ENCODE measurements at places on chromosomes 7 and 10.

- no peak for DNase-seq
These were observed 30.9 kb upstream of the CFAP46 start for GRCh38 chr10:132972986-132973902.

- no peak for DNase-seq
These were observed 38.2 kb downstream of the SLC29A4 start for GRCh38 chr7:5320802-5321396.

GRCh38 chr10:80702143-80702542, 164.4 kb downstream of the SH2D4B start:
- DNase-seq, result no peak

DNA sequence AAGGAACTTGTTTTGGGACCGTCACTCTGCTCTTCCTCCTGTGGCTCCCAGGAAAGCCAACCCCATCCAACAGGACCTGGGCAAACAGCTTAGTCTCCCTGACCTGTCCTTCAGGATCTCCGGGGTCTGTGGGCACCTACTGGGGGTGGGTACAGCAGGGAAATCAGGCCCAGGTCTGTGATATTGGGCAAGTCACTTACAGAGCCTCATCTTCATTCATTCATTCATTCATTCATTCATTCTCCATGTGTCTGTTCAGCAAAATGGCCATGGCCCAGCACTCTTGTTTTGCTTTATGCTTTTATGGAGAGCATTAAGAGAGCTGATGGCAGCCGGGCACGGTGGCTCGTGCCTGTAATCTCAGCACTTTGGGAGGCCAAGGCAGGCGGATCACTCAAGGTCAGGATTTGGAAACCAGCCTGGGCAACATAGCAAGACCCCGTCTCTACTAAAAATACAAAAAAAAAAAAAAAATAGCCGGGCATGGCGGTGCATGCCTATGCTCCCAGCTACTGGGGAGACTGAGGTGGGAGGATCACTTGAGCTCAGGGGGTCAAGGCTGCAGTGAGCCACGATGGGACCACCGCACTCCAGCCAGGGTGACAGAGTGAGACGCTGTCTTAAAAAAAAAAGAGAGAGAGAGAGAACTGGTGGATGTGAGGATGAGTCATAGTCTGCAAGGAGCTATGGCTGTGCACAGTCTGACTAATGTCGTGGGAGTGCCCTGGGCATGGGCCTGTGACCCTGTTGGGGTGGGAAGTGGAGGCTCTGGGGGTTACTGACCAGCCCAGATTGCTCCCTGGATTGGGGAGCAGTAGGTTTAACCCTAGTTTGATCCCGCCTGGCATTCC, 54.3 kb downstream of the CLIP2 start:
- peak; percentile 38 for DNase-seq

DNA sequence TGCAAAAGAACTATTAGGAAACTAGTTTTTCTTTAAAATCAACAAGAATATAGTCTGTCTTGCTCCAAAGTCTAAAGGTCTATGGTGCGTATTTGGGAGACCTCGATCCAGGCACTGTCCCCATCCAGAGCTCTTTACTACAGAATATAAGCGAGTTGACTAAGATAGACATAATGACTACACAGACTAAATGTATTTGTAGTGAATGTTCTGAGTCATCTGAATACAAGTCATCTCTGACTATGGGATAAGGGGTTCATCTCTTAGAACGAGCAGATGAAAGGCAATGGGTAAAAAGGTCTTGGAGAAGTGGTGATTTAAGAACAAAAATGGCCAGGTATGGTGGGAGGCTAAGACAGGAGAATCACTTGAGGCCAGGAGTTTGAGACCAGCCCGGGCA, 136.0 kb upstream of the RSU1 start:
- DNase-seq, result no peak

DNA sequence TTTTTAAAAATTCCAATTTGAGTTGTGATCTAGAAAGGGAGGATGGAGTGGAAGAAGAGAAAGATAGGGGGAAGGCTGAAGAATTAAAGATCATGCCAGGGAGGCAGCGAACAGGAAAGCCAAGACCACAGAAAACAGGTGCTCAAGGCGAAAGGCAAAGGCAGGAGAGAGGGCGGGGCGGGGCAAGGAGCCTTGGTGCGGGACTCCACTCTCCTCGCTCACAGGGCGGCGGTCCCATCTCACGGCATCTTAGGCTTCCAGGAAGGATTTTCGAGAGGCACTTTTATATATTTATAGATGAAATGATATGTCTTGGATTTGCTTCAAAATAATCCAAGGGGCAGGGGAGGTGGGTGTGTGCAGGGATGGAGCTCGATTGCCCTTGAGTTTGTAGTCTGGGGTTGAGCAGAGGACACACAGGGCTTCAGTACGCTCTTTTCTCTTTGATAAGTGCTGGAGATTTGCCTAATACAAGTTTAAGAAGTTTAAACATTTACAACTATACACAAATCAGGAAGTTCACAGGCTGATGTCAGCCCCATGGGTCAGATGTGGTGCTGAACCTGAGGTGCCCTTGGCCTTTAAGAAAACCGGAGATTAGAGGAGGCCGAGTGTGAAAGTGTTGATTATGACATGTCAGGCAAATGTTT, 161.1 kb downstream of the PRKAG2 start:
- DNase-seq, result no peak

DNA sequence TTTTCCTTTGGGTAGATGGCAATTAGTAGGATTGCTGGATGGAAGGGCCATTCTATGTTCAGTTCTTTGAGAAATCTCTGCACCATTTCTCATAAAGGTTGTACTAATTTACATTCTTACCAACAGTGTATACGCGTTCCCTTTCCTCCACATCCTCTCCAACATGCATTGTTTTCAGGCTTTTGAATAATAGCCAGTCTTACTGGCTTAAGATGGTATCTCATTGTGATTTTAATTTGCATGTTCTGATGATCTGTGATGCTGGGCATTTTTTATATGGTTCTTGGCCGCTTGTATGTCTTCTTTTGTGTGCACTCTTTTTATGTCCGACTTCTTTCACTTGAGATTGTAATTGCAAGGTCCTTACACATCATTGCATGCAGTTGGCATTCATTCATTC, 11.7 kb downstream of the CLIP2 start:
- DNase-seq, result no peak

DNA sequence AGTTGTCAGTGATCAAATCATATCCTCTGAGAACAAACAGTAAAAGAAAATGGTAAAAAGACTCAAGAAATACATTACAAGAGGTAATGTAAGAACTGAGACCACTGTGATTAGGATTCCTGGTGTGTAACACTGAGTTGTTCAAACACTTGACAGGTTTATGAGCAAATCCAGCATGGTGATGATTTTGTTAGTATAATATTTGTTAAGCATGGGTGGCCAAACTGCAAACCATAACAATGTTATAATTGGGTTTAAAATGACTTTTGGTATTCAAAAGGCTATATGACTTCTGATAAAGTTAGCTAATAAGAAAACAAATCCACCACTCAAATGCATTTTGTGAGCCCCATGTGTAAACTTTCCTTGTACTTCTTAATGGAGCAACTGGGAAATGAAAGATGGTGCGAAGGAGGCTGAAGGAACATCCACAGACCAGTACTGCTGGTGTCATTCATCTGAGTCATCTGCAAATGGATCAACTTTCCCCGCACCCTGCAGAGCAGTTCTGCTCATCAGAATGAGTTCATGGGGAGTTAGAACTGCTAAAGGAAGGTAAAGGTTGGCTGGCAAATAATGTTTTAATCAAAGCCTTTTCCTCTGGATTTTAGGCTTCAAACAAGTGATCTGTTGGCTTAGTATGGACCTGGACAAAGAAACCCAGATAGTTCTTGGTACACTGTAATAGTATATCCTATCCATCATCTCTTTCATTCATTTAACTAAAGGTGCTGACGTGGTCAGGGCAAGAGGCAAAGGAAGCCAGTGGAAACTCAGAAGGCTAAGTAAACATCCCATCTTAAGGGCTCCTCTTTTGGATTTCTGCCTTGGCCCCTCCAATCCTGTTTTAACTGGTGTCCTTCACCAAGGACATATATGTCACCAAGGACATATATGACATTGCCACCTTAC, 45.0 kb downstream of the AFAP1L2 start:
- no peak for DNase-seq

- no peak for DNase-seq
These were observed 104.9 kb downstream of the CREB5 start for GRCh38 chr7:28517206-28517605.

DNA sequence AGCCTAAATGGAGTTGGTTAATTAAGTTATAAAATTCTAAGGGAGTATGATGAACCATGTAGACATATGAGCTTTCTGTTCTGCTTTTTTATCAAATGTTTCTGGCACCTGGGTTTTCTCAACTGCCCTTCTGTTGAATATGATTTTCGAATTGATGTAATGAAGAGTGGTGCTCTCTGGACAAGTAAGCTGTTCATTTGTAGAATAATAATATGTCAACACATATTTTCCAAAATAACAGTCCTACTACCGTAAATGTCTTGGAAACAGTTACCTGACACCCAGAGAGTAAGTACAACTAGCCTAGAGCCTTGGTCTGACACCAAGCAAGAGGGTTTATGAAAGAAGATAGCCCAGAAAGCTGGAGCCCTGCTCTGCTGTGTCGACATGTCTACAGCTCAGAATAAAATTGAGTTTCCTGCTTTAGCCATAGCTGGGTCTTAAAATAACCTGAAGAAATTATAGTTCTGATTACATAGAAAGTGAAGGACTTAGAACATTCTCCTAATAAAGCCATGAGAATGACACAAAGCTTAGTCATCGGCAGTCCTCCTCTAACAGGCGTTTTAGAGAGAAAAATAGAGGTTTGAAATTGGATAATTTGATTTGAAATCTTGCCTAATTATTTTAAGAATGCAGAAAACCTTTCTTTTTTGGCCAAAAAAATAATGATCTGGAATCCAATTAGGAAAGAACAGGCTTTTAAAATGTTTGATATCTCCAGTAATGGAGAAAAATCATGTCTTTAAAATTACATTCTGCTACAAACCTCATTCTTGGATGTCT, 25.1 kb downstream of the HDAC9 start:
- peak; percentile 53 for DNase-seq

- no peak for DNase-seq
These were observed 142.0 kb downstream of the LCOR start for GRCh38 chr10:96973809-96974747.

GRCh38 chr7:45215601-45216062, 58.0 kb downstream of the RAMP3 start:
- no peak for DNase-seq

DNA sequence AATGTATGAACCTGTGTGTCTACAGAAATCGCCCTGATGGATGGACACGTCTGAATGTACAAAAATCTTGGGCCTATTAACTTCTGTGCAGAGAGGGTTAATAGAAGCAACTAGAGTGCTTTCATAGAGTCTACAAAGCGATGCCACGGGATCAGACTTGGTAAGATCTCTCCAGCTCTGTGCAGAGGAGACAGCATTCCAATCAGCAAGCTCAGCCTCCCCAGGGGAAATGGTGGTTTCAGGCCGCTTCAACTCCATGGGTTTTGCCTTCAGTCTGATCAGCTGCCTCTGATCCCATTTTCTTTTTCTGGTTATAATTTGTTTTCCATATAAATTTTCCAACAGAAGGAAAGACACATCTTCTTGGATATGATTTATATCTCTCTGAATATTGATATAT, 35.1 kb upstream of the COBL start:
- DNase-seq, result no peak

DNA sequence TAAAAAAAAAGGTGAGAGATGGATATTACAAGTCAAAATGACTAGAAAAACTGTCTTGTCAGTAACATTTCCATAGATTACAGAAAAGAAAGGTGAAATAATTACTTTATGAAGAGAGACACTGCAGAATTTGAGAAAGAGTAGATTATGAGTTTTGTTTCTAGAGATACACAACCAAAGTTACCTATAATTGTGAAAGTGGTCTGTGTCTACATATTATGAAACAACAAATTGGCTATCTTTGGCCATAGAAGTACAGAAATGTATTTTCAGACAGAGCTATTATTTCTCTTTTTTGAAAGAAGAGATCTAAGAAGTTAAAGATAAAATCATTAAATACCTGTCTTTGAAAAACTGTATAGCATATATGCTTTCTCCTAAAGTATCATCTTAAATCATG, 30.1 kb downstream of the KCND2 start:
- no peak for DNase-seq

GRCh38 chr10:31757831-31758230, 170.8 kb downstream of the ARHGAP12 start:
- DNase-seq, result no peak

DNA sequence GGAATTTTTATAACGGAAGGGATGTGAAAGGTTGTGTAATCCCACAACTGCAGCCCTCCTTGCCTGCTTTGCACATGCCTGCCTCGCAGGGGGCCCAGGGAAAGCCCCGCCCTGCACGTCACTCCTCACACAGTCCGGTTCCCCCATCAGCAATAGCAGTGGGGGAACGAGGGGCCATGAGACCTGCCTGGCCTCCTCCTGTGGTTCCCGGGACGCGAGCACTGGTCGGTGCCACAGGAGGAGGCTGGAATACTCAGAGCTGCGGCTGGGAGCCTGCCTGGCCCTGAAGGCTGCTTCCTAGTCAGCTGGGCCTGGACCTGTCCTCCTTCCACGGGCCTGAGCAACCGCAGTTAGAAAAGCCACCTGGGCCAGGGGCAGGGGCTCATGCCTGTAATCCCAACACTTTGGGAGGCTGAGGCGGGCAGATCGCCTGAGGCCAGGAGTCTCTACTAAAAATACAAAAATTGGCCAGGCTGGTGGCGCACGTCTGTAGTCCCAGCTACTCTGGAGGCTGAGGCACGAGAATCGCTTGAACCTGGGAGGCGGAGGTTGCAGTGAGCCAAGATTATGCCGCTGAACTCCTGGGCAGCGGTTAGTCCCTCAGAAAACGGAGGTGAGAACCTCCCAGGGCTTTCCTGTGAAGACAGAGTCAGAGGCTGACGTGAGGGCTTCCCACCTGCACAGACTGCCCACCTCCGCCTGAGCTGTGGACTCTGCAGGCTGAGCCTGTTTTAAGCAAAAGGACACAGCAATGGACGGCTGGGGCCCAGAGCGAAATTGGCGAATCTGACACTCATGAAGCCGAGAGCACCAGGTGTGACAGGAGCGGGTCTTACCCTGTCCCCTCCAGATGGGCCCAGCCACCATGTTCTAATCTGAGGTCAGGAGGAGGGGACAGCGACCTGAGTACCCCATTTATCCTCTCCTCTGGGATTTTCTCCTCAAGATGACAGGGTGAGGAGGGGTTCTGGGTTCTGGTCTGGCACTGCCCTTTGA, 52.9 kb downstream of the VIPR2 start:
- DNase-seq, result no peak

DNA sequence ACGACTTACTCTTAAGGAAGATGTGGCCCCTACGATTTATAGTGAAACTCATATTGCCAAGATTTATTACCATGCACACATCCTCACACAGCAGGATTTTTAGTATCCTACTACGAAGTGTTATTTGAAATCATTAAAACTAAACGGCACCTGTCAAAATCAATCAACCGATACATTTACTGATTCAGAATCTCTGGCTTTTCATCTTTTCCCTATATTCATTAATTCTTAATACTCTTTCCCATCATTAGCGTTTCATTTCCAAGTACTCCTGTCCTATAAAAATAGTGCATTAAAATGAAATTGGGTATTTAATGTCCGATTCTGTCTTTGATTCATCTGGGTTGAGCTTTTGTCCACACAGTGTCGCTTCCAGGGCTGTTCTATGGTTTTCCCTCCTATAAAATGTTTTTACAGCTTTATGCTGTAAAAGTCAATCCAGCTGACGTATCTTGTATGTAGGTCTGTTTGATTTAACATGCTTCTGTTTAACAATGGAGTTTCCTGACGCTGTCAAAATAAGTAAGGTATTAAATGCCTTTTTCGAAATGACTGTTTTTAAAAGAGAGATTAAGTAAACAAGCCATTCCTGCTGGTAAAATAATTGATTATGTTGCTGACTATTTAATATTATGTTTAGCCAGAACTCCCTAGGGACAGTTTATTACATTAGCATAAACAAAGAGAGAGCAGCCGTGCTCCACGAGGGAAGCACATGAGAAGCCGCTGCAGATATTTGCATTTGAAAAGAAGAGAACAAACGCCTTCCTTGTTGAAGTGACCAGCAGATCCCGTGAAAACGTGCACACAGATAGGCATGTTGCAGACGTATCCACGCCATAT, 22.3 kb upstream of the SFMBT2 start:
- DNase-seq, result no peak

Measured in non-pigmented ciliary epithelial cell (primary cell).